ENCODE measurements at places on chromosomes 4 and X. TPM values are rescaled to one million over a fixed set of nuclear protein-coding genes. Genes with fewer than 3 reads are reported as not detected.

Gene DUSP21
- not detected for total RNA-seq

Gene CPLX1
- total RNA-seq = 0.28 TPM

Gene FAT4
- 2.8 TPM for total RNA-seq

Gene AMOT
- 0.02 TPM for total RNA-seq

Gene P2RY4
- total RNA-seq = not detected

Data from A549 treated with dexamethasone at 1 μM for 4 hours (cell line).